NCI-H526 (cell line): ENCODE measurements at places on chromosomes 1 and 21.

- peak; percentile 82 for DNase-seq
Measured at GRCh38 chr1:22318279-22318981, 133.2 kb upstream of the ZBTB40 start.

- DNase-seq, result no peak
Measured at GRCh38 chr1:59682396-59683080, 132.2 kb upstream of the HOOK1 start.

DNA sequence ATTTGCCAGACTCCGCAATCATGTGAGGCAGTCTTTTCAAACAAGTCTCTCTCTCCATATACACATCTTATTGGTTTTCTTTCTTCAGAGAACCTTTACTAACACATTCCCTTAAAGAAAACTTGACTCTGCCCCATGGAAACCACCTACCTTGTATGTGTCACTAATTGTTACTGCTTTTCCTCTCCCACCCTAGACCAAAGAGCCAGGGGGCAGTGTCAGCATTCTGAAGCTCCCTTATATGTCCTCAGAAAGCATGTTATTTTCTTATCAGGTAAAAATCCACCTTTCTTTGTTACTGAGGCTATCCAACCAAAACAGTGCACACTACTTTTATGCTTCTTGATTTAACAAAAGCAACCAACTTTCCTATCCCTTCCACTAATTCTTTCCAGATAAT is 98.9 kb upstream of the SLC5A9 start:
- DNase-seq, result no peak

- DNase-seq, result no peak
Measured at GRCh38 chr1:159826441-159827101, at the start of gene SLAMF8. TSS of gene SLAMF8 (plus strand) at chr1:159826873. CDS start at chr1:159826899, 26 bp downstream.

DNA sequence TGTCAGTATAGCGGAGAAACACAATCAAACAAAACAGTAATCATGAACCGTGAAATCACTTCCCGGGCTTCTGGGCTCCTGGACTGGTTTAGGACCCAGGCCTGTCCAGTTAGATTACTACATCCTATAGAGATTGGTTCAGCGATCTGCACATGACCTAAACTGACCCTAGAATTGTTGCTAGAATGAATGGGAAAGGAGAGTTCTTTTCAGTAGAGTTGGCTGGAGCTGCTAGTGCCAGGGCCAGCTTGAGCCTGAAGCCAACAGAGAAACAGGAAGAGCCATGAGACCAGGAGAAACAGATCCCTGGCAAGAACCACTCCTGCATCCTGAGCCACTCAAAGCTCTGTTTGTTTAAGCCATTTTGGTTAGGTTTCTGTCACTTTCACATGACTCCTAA is 474.3 kb upstream of the C1orf87 start:
- DNase-seq, result no peak

DNA sequence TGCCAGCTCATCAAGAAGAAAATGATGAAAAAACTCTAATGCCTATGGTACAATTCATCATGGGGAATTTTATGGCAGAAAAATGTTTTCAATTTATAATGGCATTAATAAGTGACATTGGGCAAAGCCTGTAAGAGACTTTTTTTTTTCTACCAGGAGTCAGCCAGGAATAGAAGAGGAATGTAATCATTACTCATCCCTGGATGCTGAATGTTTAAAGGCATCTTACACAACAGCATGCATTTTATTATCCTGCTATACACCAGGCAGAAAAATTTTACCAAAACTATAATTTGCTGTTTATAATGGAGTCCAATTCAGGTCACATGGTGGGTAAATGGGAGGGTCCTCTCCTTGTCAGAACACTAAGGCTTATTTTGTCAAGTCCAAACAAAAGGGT is 189.9 kb upstream of the BEND5 start:
- no peak for DNase-seq
